ENCODE measurements at places on chromosomes 5 and 9. TPM values are rescaled to one million over a fixed set of nuclear protein-coding genes. Genes with fewer than 3 reads are reported as not detected.
A peak's percentile ranks its signal among the peaks of the same experiment; 100 is the strongest.

The SPATA6L gene
- not detected for total RNA-seq

The EGFLAM gene
- 0.41 TPM for total RNA-seq

The YTHDC2 gene
- 35.4 TPM for total RNA-seq

The GABRA6 gene
- total RNA-seq, result not detected

The CLPTM1L gene
- total RNA-seq, result 110 TPM

The ROPN1L gene
- 0.32 TPM for total RNA-seq

GRCh38 chr5:110258460-110259216 lies 467.8 kb downstream of the TMEM232 start:
- DNase-seq, result no peak
- H3K36me3 ChIP-seq, result no peaks in the 10 kb centered on the region
- peak overlapping the region; percentile 5 for H3K27ac ChIP-seq
- H3K27me3 ChIP-seq, result no peaks in the 10 kb centered on the region

- no peak overlapping the region for H3K4me3 ChIP-seq
- peaks cover 4% of the 10 kb centered on the region for H3K4me1 ChIP-seq
- H3K27ac ChIP-seq, result no peak overlapping the region
- no peaks in the 10 kb centered on the region for H3K27me3 ChIP-seq
Observed at GRCh38 chr5:107858324-107858723, 187.6 kb upstream of the EFNA5 start.

- no peak for DNase-seq
- H3K27ac ChIP-seq, result no peak within 1 kb of the TSS
- H3K36me3 ChIP-seq, result no peaks in the 10 kb centered on the region
- peak within 1 kb of the TSS; percentile 32 for H3K4me3 ChIP-seq
- peaks cover 13% of the 10 kb centered on the region for H3K27me3 ChIP-seq
Observed at GRCh38 chr5:141484641-141485311, at the start of gene PCDHGC4. PCDHGC4 (plus strand) TSS chr5:141485030; CDS start chr5:141485174, 144 bp downstream.

DNA sequence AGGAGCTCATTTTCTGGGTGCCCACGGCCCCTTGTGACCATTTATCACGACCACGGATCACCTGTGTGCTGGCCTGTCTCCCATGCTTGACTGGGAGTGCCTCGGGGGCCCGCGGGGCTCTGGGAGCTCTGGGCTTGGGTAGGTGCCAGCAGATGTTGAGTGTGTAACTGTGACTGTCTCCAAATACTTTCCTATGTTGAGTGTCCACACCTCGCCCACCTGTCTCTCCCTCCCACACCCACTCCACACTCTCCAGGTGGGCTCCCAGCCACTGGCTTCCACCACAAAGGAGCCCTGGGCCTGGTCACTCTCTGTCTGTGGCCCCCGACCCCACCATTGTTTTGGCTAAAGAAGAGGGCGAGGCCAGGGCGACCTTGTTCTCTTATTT lies 196.4 kb downstream of the CDK5RAP2 start:
- H3K36me3 ChIP-seq, result no peaks in the 10 kb centered on the region
- H3K4me1 ChIP-seq, result peaks cover 10% of the 10 kb centered on the region
- H3K27ac ChIP-seq, result no peak overlapping the region
- DNase-seq, result no peak
- no peak overlapping the region for H3K4me3 ChIP-seq

DNA sequence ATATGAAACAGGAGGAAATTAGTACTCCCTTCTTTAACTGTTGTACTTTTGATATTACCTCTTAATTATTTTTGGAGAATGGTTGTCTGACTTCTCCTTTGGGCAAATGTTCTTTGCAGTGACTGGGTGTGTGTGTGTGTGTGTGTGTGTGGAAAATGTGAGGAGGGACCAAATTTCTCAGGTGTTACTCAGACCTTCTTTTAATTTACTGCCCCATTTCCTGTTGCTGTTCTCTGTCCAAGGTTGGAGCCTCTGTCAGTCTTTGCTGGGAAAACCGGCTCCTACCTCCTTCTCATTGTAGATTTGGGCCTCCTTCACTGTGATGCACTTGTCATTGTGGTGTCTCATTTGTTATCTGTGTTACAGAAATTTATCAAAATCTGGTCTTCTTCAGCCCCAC lies 68.4 kb downstream of the PBX3 start:
- no peaks in the 10 kb centered on the region for H3K27me3 ChIP-seq
- no peak for DNase-seq
- H3K36me3 ChIP-seq, result no peaks in the 10 kb centered on the region
- H3K4me3 ChIP-seq, result no peak overlapping the region
- no peaks in the 10 kb centered on the region for H3K4me1 ChIP-seq
- H3K27ac ChIP-seq, result no peak overlapping the region

DNA sequence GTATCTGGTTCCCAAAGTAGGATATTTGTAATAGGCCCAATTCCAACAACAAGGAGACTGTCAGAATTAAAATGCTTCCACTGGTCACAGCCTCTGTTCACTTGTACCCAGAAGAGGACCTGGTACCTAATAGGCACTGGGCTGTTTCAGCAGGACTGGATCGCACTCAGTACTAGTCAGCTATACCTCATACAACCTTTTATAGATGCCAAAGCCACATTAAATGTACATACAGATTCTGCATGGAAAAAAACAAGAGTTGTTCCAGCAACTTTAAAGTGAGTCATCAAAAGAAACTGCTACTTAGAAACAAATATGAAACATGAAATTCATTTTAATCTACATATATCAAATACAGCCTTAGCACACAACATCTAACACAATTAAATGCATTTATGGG lies 87.5 kb downstream of the GPR21 start:
- no peak for DNase-seq
- H3K36me3 ChIP-seq, result no peaks in the 10 kb centered on the region
- no peaks in the 10 kb centered on the region for H3K27me3 ChIP-seq
- H3K27ac ChIP-seq, result no peak overlapping the region
- no peak overlapping the region for H3K4me3 ChIP-seq

- H3K4me1 ChIP-seq, result peaks cover 17% of the 10 kb centered on the region
- no peaks in the 10 kb centered on the region for H3K36me3 ChIP-seq
- H3K4me3 ChIP-seq, result no peak overlapping the region
- H3K27me3 ChIP-seq, result no peaks in the 10 kb centered on the region
- no peak overlapping the region for H3K27ac ChIP-seq
Observed at GRCh38 chr9:136114610-136115009, 4.1 kb downstream of the TMEM250 start.

DNA sequence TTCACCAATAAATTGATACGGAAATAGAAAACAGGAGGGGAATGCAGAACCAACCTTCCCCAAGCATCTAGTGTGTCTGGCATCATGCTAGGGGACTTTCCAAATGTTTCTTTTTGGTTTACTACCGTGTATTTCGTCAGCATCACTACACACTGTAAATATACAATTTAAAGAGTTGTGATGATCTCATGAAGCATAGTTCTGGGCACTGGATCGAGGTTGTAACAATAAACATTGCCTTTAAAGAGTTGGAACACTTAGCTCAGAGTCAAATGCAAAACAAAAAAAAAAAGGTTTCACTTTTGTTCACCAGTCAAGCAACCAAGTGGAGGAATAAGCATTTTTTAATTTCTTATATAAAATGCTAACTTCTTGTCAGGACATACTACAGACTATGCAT lies 2.9 kb upstream of the SCAI start:
- no peak for DNase-seq
- no peak overlapping the region for H3K27ac ChIP-seq
- no peaks in the 10 kb centered on the region for H3K27me3 ChIP-seq
- peaks cover 13% of the 10 kb centered on the region for H3K4me1 ChIP-seq
- H3K36me3 ChIP-seq, result peaks cover 21% of the 10 kb centered on the region
- no peak overlapping the region for H3K4me3 ChIP-seq

- no peaks in the 10 kb centered on the region for H3K27me3 ChIP-seq
- peak overlapping the region; percentile 76 for H3K27ac ChIP-seq
- no peak overlapping the region for H3K4me3 ChIP-seq
- peak; percentile 29 for DNase-seq
- H3K36me3 ChIP-seq, result no peaks in the 10 kb centered on the region
Observed at GRCh38 chr9:98995059-98995671, 51.5 kb downstream of the COL15A1 start.

DNA sequence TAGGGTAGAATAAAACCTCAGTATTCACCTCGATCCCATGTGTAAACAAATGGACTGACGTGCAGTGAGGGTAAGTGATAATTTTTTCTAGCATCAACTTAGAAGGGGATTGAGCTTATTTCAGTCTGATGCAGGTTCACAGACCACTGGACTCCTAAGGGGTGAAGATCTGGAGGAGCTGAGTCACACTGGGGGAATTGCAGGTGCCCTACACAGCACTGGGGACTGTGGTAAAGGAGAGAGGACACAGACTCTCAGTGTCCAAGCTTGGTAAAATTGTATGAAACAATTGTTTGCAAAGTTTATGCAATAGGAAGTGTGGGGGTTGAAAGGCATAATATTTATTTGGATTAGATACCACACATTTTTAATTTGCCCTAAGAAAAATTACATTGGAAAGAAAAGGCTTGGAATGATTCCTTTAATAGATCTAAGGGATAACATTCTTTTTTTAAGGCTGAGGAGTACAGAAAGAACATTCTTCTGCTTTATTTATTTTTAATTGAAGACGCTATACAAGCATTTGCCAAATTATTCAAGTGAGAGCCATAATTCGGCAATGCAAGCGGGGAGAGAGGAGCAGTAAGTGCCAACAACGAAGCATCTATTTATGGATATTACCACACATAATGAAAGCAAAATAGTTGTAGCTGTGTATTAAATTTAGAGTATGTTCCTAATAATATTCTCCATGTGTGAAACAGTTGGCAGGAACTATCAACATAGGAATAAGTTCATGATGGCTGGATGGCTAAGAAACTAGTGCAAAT lies 766.9 kb upstream of the ADAMTS16 start:
- DNase-seq, result no peak
- H3K4me1 ChIP-seq, result no peaks in the 10 kb centered on the region
- H3K4me3 ChIP-seq, result no peak overlapping the region

DNA sequence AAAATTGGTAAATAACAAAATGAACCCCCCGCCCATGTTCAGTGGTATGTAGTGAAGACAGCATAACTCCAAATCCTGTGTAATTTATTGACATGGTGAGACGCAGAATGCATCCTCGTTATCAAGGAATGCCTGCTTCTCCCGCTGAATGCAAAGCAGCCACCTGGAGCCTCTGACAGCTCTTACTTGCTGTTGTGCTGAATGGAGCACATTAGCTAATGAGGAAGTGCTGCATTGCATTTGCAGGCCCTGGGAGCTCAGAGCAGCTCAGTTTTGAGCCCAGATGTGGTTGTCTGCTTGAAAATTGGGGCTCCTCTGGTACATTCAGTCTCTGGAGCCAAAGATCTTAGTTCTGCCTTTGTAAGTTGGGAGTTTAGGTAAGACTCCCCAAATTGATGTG lies 28.9 kb downstream of the PLAC8L1 start:
- H3K4me1 ChIP-seq, result peaks cover 9% of the 10 kb centered on the region
- no peaks in the 10 kb centered on the region for H3K27me3 ChIP-seq
- H3K4me3 ChIP-seq, result no peak overlapping the region
- H3K27ac ChIP-seq, result peak overlapping the region; percentile 8
- no peak for DNase-seq

DNA sequence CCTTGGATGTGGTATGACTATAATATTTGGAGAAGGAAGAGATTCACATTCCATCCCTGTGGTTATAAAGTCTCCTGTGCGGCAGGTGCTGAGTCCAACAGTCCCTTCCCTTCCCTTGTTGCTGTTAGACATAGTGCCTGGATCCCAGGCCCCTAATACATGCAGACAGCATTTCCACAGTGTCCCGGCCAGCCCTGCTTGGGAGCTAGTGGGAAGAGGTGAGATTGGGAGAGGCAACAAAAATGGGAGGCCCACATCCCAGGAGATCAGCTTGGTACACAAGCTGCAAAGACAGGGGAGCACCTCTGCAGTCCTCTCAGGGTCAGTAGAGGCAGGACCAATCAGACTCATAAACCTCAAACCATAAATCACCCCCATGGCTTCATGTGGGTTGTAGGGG lies 3.3 kb upstream of the NEURL1B start:
- H3K4me3 ChIP-seq, result no peak overlapping the region
- H3K4me1 ChIP-seq, result peaks cover 38% of the 10 kb centered on the region
- no peaks in the 10 kb centered on the region for H3K36me3 ChIP-seq
- DNase-seq, result peak; percentile 14
- peak overlapping the region; percentile 78 for H3K27ac ChIP-seq

GRCh38 chr9:123354806-123355508 lies 1.0 kb upstream of the CRB2 start:
- no peak overlapping the region for H3K27ac ChIP-seq
- no peak overlapping the region for H3K4me3 ChIP-seq
- H3K4me1 ChIP-seq, result peaks cover 13% of the 10 kb centered on the region
- no peak for DNase-seq
- H3K36me3 ChIP-seq, result no peaks in the 10 kb centered on the region

GRCh38 chr9:18820566-18821095 lies 212.4 kb downstream of the SAXO1 start:
- H3K36me3 ChIP-seq, result no peaks in the 10 kb centered on the region
- no peak overlapping the region for H3K27ac ChIP-seq
- no peaks in the 10 kb centered on the region for H3K27me3 ChIP-seq
- no peak overlapping the region for H3K4me3 ChIP-seq

GRCh38 chr9:22046243-22046885 lies 37.3 kb upstream of the CDKN2B start:
- no peaks in the 10 kb centered on the region for H3K27me3 ChIP-seq
- DNase-seq, result no peak
- no peak overlapping the region for H3K27ac ChIP-seq
- H3K4me1 ChIP-seq, result no peaks in the 10 kb centered on the region
- no peak overlapping the region for H3K4me3 ChIP-seq

GRCh38 chr5:94830520-94830919 lies 212.1 kb downstream of the SLF1 start:
- no peaks in the 10 kb centered on the region for H3K36me3 ChIP-seq
- no peak overlapping the region for H3K27ac ChIP-seq
- no peaks in the 10 kb centered on the region for H3K27me3 ChIP-seq
- H3K4me1 ChIP-seq, result no peaks in the 10 kb centered on the region
- no peak for DNase-seq

DNA sequence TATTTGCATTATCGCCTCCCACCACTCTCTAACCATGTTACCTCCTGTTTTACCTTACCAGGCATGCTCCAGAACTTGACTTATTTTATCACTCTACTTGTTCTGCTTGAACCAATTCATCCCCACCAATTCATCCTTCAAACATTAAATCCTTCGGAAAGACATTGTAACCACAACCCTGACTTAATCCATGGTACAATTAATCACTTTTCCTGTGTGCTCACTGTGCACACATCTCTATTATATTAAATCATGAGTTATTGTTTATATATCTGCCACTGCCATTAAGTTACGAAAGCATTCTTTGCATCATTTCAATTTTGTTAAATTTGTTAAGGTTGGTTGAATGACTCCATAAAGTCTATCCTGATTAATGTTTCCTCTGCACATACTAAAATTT lies 7.4 kb upstream of the C5orf46 start:
- H3K27me3 ChIP-seq, result no peaks in the 10 kb centered on the region
- H3K4me3 ChIP-seq, result no peak overlapping the region
- no peaks in the 10 kb centered on the region for H3K4me1 ChIP-seq
- no peak overlapping the region for H3K27ac ChIP-seq
- H3K36me3 ChIP-seq, result no peaks in the 10 kb centered on the region
- DNase-seq, result no peak

GRCh38 chr5:43412156-43412555 lies at the start of gene CCL28:
CCL28 (minus strand) TSS chr5:43412391; CDS start chr5:43412316, 75 bp downstream.
- peak within 1 kb of the TSS; percentile 36 for H3K4me3 ChIP-seq
- H3K36me3 ChIP-seq, result no peaks in the 10 kb centered on the region
- H3K27me3 ChIP-seq, result no peaks in the 10 kb centered on the region

Measured in transverse colon (tissue), 4 donors.